ENCODE measurements at places on chromosomes 12 and 14.

DNA sequence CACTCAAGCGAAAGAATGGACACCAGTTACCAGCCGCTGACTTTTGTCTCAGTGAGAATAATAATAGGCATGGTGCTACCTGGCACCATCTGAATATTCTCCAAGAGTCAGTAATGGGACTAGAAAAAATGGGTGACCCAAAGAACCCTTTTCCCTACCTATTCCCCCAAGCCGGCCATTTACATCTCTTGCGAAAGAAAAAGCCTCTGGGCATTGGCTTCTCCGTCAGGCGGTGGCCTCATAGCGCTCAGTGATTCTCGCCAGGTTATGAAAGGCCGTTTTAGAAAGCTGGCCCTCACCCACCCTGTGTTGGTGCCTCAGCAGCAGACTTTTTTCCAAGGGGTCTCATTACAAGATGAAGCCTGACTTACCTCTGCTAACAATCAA lies 523 bp upstream of the SLC6A15 start:
- DNase-seq = no peak

- no peak for DNase-seq
Observed at GRCh38 chr12:95870897-95871296, 12.1 kb downstream of the SNRPF start.

DNA sequence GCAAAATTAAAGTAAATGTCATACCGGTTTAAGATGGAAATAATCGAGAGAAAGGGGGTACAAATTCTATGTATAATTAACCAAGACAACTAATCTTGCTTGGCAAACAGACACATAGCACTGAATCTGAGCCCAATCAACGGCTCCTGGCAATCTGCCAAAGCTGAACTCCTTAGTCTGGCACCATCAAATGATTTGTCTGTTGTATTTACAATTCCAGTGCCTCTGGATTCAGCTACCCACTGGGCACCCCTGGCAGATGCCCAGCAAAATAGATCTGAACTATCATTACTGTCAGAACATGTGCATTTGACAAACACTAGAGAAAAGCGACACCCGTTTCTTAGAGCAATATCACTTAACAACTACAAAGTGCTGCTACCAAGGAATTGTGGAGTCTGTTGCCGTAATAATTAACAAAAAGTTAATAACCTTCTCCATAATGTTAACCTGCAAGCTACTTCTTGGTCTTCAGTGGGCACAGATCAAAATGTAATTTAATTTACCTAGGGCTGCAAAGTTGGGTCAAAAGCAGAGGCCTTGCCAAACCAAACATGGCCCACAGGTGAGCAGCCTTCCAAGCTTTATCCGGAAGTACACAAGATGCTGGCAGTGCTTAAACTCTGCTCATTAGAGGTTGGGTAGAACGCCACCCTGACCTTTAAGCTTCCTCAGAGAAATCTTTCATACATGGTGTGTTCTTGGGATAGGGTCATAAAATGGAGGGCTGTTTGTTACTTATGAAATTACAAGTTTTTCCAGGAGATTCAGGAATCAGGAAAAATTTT lies 7.6 kb downstream of the EGLN3 start:
- DNase-seq = no peak

DNA sequence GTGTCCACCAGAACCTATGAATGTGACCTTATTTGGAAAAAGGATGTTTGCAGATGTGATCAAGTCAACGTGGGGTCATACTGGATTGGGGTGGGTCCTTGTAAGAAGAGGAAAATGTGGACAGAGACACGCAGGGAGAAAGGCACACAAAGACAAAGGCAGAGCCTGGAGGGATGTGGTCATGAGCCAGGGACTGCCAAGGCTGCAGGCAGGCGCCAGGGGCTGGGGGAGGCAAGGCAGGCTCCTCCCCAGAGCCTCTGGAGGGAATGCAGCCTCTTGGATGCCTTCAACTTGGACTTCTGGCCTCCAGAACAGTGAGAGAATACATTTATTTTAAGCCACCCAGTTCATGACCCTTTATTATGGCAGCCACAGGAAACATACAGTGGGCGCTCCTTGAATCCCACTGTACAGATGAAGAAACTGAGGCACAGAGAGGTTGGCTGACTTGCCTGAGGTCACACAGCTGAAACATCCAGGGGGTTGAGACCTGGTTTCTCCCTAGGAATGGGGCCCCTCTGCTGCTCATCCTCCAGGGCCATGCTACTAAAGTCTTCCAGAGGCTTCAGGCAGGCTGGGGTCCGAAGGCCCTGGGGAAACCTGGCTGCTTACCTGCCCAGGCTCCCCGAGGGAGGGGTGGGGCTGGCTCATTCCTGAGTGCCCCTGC lies 99.7 kb downstream of the RFLNA start:
- no peak for DNase-seq
